ENCODE measurements at places on chromosomes 4 and X. TPM values are rescaled to one million over a fixed set of nuclear protein-coding genes. Genes with fewer than 3 reads are reported as not detected.

The GPR50 gene
- polyA plus RNA-seq: not detected

The ITIH6 gene
- polyA plus RNA-seq: not detected

The SLC10A7 gene
- polyA plus RNA-seq: 7.7 TPM

The NAT8L gene
- 0.06 TPM for polyA plus RNA-seq

The TMEM31 gene
- polyA plus RNA-seq: not detected

The XKRX gene
- polyA plus RNA-seq: 1.6 TPM

The TLR8 gene
- 0.91 TPM for polyA plus RNA-seq

The ADAM29 gene
- polyA plus RNA-seq: not detected

The COL25A1 gene
- polyA plus RNA-seq: 0.06 TPM

- H3K4me1 ChIP-seq: no peaks in the 10 kb centered on the region
- H3K36me3 ChIP-seq: no peaks in the 10 kb centered on the region
- H3K27me3 ChIP-seq: no peaks in the 10 kb centered on the region
- DNase-seq: no peak
Measured at GRCh38 chr4:106691749-106692148, 323.2 kb upstream of the GIMD1 start.

- DNase-seq: no peak
- H3K4me3 ChIP-seq: no peak overlapping the region
- H3K27me3 ChIP-seq: peaks cover 6% of the 10 kb centered on the region
- H3K4me1 ChIP-seq: no peaks in the 10 kb centered on the region
- H3K27ac ChIP-seq: no peak overlapping the region
Measured at GRCh38 chrX:39201305-39201990, 400.2 kb downstream of the MID1IP1 start.

- no peaks in the 10 kb centered on the region for H3K27me3 ChIP-seq
- no peaks in the 10 kb centered on the region for H3K4me1 ChIP-seq
- H3K36me3 ChIP-seq: no peaks in the 10 kb centered on the region
- H3K27ac ChIP-seq: no peak overlapping the region
- H3K4me3 ChIP-seq: no peak overlapping the region
Measured at GRCh38 chr4:123583043-123583442, 186.4 kb downstream of the SPRY1 start.

GRCh38 chr4:149910604-149911350 is 95.1 kb upstream of the IQCM start:
- H3K4me1 ChIP-seq: no peaks in the 10 kb centered on the region
- no peak overlapping the region for H3K27ac ChIP-seq
- DNase-seq: no peak
- no peaks in the 10 kb centered on the region for H3K36me3 ChIP-seq
- H3K27me3 ChIP-seq: no peaks in the 10 kb centered on the region

DNA sequence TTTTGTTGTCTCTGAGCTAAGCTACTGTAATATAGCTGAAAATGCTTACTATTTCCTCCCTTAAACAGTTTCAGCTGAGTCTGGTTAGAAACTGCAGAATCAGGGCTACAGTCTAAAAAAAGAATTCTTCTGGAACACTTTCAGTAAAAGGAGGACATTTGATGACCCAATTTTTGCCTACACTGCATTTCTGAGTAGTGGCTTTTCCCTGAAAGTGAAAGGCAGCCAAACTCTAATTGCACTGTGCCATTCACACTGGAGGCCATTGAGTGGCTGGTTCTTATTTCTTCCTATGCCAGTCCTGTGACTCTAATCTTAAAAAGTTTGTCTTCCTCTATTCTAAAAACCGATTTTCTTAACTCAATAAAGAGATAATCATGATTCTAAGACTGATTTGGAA is 526.0 kb downstream of the CFAP47 start:
- no peak for DNase-seq
- peaks cover 4% of the 10 kb centered on the region for H3K4me1 ChIP-seq
- no peaks in the 10 kb centered on the region for H3K36me3 ChIP-seq
- H3K4me3 ChIP-seq: no peak overlapping the region
- peaks cover 2% of the 10 kb centered on the region for H3K27me3 ChIP-seq
- H3K27ac ChIP-seq: no peak overlapping the region

DNA sequence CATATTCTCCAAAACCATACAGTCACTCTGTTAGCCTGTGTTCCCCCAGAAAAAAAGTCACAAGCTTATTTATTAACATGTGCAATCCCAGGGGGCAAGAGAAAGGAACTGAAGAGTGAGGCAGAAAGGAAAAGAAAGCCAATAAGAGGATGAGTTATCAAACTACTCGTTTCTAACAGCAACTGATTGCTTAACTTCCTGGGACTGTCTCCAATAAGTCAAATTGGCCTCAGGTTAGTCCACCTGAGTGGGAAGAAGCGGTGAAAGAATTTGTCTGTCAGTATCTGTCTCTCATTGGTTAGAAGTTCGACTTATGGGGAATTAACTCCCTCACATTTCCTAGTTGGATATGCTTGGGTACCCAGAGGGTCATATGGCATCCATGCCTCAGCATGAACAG is 14.1 kb downstream of the F9 start:
- no peak overlapping the region for H3K27ac ChIP-seq
- H3K4me3 ChIP-seq: no peak overlapping the region
- H3K27me3 ChIP-seq: peaks cover 6% of the 10 kb centered on the region
- no peaks in the 10 kb centered on the region for H3K4me1 ChIP-seq
- DNase-seq: no peak

GRCh38 chr4:139783741-139784484 is 118.3 kb downstream of the MGST2 start:
- no peak overlapping the region for H3K4me3 ChIP-seq
- no peak for DNase-seq
- no peaks in the 10 kb centered on the region for H3K4me1 ChIP-seq
- H3K27me3 ChIP-seq: no peaks in the 10 kb centered on the region

- DNase-seq: peak; percentile 53
- H3K27me3 ChIP-seq: peaks cover 71% of the 10 kb centered on the region
- peak within 1 kb of the TSS; percentile 71 for H3K27ac ChIP-seq
- no peaks in the 10 kb centered on the region for H3K36me3 ChIP-seq
- peak within 1 kb of the TSS; percentile 49 for H3K4me3 ChIP-seq
- no peaks in the 10 kb centered on the region for H3K4me1 ChIP-seq
Measured at GRCh38 chrX:17860811-17861488, at the start of gene RAI2. TSS of gene RAI2 (minus strand) at chrX:17861298. CDS start at chrX:17802010, 59,288 bp downstream.

GRCh38 chr4:112069110-112069509 is 76.1 kb upstream of the FAM241A start:
- no peaks in the 10 kb centered on the region for H3K4me1 ChIP-seq
- no peaks in the 10 kb centered on the region for H3K36me3 ChIP-seq
- no peak for DNase-seq
- H3K27me3 ChIP-seq: no peaks in the 10 kb centered on the region
- H3K27ac ChIP-seq: no peak overlapping the region

DNA sequence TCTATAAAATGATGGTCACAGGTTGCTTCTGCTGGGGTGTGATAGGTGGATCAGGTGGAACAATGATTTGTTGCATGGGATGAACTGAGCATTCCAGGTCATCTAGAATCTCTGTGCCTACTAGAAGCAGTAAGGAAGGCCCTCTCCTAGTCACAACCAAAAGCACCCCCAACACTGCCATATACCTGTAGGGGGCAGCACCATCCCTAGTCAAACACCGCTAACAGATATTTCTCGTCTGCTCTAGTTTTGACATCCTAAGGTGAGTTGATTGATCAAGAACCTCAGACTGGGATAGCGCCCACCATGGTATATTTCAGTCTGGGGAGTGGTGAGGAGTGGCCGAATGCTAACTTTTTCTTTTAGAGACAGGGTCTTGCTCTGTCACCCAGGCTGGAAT is 160.2 kb downstream of the NHS start:
- H3K4me1 ChIP-seq: no peaks in the 10 kb centered on the region
- no peaks in the 10 kb centered on the region for H3K36me3 ChIP-seq

DNA sequence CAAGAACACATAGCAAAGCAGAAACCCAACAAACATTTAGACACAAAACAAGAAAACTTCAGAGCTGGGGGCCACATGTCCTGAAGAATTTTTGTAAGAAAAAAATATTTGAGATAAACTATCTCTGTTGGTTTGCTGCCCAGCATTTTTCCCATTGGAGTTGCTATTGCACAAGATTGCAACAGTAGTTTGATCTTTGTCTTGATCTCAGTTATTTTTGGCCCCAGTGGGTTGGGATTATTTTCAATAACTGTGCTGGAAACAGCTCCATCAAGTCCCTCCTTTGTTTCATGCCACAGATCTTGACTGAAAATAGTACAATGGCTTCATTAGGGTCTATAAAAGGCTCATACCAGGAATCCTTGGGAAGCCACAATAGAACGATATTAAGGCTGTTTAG is 103.8 kb upstream of the RAI2 start:
- H3K4me1 ChIP-seq: no peaks in the 10 kb centered on the region
- H3K27ac ChIP-seq: no peak overlapping the region
- no peak overlapping the region for H3K4me3 ChIP-seq
- peaks cover 30% of the 10 kb centered on the region for H3K27me3 ChIP-seq
- DNase-seq: peak; percentile 19

- H3K4me3 ChIP-seq: no peak overlapping the region
- H3K27ac ChIP-seq: no peak overlapping the region
- H3K4me1 ChIP-seq: peaks cover 6% of the 10 kb centered on the region
- H3K27me3 ChIP-seq: peaks cover 27% of the 10 kb centered on the region
- no peak for DNase-seq
Measured at GRCh38 chr4:1563241-1563640, 120.9 kb downstream of the FAM53A start.

- no peaks in the 10 kb centered on the region for H3K27me3 ChIP-seq
- DNase-seq: no peak
- no peaks in the 10 kb centered on the region for H3K36me3 ChIP-seq
Measured at GRCh38 chr4:56637791-56638190, 43.3 kb downstream of the HOPX start.

GRCh38 chr4:14434483-14434882 is 567.8 kb upstream of the CPEB2 start:
- H3K4me1 ChIP-seq: no peaks in the 10 kb centered on the region
- no peak for DNase-seq
- no peak overlapping the region for H3K4me3 ChIP-seq
- no peaks in the 10 kb centered on the region for H3K36me3 ChIP-seq
- no peak overlapping the region for H3K27ac ChIP-seq
- H3K27me3 ChIP-seq: no peaks in the 10 kb centered on the region

DNA sequence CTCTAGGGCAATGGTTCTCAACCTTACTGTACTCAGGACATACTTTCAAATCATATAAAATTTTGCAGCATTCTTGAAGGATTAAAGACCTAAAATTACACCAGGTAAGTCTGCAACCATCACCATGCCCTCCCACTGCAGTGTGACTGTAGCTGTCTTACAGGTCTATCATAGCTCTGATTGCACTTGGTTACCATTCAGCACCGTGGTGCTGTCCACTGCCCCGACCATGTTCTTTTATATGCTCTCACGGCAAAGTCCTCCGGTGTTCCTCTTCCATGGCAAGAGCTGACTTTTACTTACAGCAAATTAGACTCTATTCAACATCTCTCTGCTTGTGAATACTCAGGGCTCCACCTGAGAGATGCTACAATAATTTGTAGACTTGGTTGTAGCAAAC is 11.5 kb downstream of the CRMP1 start:
- no peak overlapping the region for H3K4me3 ChIP-seq
- H3K4me1 ChIP-seq: no peaks in the 10 kb centered on the region
- peaks cover 4% of the 10 kb centered on the region for H3K27me3 ChIP-seq
- H3K27ac ChIP-seq: no peak overlapping the region

DNA sequence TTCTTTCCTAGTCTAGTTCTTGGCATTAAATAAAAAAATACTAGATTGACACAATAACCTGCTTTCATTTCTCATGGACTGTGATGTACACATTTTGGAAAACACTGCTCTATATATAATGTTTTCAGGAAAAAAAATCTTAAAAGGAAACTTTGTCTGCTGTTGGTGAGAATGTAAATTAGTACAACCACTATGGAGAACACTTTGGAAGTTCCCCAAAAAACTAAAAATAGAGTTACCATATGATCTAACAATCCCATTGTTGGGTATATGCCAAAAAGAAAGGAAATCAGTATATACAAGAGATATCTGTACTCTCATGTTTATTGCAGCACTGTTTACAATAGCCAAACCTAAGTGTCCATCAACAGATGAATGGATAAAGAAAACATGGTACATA is 202.3 kb downstream of the PPP3CA start:
- peaks cover 2% of the 10 kb centered on the region for H3K4me1 ChIP-seq
- H3K27ac ChIP-seq: no peak overlapping the region
- H3K27me3 ChIP-seq: no peaks in the 10 kb centered on the region
- DNase-seq: no peak
- H3K4me3 ChIP-seq: no peak overlapping the region

GRCh38 chr4:122775987-122776836 is 43.7 kb downstream of the BBS12 start:
- H3K36me3 ChIP-seq: no peaks in the 10 kb centered on the region
- no peak overlapping the region for H3K4me3 ChIP-seq
- no peaks in the 10 kb centered on the region for H3K4me1 ChIP-seq
- no peak for DNase-seq

DNA sequence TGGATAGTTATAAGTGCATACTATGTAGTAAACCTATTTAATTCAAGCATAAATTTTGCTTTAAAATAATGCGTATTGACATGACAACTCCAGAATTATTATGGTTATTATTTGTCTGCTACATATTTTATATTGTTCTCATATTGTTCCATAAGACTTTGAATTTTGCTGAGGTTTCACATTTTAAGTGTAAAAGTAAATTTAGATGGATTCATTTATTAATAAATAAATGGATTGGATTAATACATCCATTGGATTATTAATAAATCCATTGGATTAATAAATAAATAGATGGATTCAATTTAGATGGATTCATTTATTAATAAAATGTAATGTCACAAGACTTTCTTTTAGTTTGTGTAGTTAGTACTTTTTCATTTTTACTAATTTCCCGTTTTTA is 1768.0 kb upstream of the PCDH10 start:
- H3K27me3 ChIP-seq: no peaks in the 10 kb centered on the region
- no peaks in the 10 kb centered on the region for H3K4me1 ChIP-seq
- H3K27ac ChIP-seq: no peak overlapping the region
- H3K4me3 ChIP-seq: no peak overlapping the region

DNA sequence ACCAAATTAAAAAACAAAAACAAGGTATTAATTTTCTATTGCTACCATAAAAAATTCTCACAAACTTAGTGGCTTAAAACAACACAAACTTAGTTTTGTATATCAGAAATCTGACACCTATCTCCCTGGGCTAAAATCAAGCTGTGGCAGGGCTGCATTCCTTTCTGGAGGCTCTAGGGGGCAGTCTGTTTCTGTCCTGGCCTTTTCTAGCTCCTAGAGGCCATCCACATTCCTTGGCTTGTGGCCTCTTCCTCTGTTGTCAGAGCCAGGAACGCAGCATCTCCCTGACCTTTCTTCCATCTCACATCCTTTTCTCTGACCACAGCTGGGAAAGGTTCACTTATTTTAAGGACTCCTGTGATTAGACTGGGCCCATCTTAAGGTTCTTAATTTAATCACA is 38.9 kb upstream of the TLR2 start:
- no peak for DNase-seq
- H3K4me1 ChIP-seq: no peaks in the 10 kb centered on the region
- H3K4me3 ChIP-seq: no peak overlapping the region

GRCh38 chrX:16712548-16713155 is at the start of gene CTPS2:
TSS of gene CTPS2 (minus strand) at chrX:16712669. CDS start at chrX:16702902, 9,767 bp downstream.
- H3K27ac ChIP-seq: peak within 1 kb of the TSS; percentile 92
- peaks cover 38% of the 10 kb centered on the region for H3K27me3 ChIP-seq
- H3K4me1 ChIP-seq: no peaks in the 10 kb centered on the region
- no peaks in the 10 kb centered on the region for H3K36me3 ChIP-seq
- H3K4me3 ChIP-seq: peak within 1 kb of the TSS; percentile 73

- H3K36me3 ChIP-seq: no peaks in the 10 kb centered on the region
- H3K4me3 ChIP-seq: no peak overlapping the region
- no peak overlapping the region for H3K27ac ChIP-seq
- no peaks in the 10 kb centered on the region for H3K4me1 ChIP-seq
Measured at GRCh38 chr4:130073145-130073790, 977.3 kb downstream of the C4orf33 start.

All from lung (tissue), 17 donors.